Stimulated activated CD4-positive, alpha-beta T cell treated with anti-CD3 and anti-CD28 coated beads, Interleukin-12 subunit alpha, Interleukin-12 subunit beta, amount 100 ng/mL, for 48 hours (primary cell): ENCODE measurements at places on chromosomes 7 and 10.

DNA sequence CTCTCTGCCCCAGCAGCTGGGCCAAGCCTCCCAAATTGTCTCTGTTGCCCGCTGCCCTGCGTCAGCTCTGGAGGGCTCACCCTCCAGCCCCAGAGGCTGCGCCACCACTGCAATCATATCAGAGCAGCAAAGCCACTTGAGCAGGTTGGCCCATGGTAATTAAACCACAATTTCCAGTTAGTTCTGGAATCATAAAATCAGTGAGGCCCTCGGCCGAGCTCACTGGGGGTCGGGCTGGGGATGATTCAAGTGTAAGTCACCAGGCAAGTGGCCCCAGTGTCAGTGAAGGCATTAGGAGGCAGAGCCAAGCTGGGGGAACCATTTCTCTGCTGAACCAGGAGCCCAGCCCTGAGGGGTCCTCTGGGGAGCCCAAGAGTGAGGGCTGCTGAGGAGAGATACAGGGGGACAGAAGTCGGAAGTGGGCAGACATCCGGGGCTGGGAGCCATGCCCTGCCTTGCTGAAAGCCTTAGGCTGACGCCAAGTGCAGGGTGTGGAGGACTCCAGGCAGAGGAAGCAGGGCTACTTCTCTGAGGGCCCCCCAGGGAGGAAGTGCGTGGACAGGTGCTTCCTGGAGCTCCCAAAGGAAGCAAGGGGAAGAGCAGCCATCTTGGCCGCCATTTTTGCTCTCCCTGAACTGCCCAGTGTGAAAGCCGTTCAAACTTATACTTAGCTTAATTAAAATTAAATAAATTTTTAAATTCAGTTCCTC lies 29.5 kb upstream of the SLC29A3 start:
- no peak for DNase-seq

GRCh38 chr7:85489498-85489897 lies 302.6 kb upstream of the SEMA3D start:
- no peak for DNase-seq

- DNase-seq = no peak
Observed at GRCh38 chr7:22909917-22910316, 87.3 kb upstream of the TOMM7 start.

DNA sequence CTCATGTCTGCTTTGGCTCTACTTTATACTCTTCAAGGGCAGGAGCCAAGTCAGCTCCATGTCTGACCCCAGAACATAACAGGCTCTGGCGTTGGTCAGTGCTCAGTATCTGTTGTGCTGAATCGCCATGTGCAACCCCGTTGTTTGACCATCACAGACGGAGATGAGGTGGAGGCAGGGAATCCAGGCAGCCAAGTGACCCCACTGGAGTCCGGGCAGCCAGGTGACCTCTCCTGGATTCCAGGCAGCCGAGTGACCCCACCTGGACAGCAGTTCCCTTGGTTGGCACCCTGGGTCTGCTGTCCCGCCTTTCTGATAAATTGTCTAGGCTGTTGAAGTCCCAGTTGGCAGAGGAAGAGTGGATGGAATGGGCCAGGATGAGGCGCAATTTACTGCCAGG lies 232.2 kb downstream of the TCERG1L start:
- DNase-seq = no peak

DNA sequence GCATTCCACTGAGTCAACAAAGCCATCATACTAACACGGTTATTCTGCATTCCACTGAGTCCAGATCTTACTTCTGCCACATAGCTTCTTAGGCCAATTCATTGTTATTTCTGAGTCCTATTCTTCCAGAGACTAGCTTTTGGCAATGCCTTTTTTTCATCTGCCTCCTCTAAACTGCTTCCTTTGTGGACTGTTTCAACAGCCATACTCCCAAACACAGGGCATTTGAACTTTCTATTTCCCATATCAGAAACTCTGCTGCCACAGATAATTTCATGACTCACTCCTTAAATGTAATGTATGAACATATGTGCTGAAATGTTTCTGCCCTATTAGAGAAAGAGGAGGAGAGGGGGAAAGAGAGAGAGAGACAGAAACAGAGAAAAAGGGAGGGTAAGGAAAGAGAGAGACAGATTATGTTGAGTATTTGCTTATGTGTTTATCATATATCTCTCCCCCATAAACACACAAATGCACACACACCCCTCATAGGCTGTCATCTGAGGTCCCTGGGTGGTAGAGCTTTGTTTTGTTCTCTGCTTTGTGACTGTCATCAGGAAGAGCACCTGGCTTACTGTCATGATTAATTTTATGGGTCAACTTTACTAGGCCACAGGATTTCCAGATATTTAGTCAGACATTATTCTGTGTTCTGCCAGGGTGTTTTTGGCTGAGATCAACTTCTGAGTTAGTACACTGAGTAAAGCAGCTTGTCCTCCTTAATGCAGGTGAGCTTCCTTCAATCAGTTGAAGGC lies 308.0 kb upstream of the KCND2 start:
- DNase-seq = no peak

DNA sequence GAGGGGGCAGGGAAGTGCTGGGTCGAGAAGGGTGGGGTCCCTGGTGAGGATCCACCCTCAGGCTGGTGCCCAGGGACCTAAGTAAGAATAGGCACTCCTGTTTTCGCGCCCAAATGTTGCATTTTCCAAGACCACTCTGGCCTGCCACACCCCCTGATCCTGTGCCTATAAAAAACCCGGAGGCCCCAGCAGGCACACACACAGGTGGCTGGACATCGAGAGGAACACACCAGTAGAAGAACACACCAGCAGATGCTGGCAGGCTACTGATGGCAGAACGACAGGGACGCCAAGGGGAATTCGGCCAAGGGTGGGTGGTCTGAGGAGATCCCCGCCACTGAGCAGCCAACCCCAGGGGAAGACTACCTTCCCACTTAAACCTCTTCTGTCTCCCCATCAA lies 633.9 kb upstream of the POT1 start:
- DNase-seq = no peak
